ENCODE measurements at places on chromosomes 7 and 10.
A peak's percentile ranks its signal among the peaks of the same experiment; 100 is the strongest.

GRCh38 chr10:36171556-36171952 is 529.5 kb upstream of the FZD8 start:
- DNase-seq, result no peak

DNA sequence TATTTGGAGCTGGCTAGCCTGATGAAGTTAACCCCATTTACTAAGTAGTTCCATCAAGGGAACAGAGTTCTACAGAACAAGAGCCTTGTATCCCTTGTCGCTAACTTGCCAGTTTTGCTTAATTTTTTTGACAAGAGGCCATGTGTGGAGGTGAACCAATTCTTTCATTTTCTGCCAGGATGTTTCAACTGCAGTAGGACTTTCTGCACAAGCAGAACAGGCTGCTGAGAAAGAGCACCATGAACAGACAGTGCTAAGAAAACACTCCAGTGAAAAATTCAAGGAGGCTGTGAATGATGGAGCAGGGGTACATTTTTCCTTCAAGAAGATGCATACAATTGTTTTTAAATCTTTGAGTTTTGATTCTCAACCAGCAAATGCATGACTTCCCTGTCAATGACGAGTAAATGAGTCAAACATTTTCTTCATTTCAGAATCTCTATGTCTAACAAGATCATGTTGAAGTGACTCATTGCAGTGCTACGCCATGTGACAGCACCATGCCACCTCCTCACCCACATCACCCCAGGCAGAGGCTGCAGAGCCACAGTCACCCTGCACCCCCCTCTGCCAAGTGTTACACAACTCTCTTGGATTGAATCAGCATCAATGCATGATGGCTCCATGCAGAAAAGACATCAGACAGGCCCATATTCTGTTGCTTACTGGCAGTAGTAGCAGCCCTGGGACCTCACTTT is 193.1 kb downstream of the COBL start:
- DNase-seq, result no peak

- no peak for DNase-seq
Measured at GRCh38 chr7:12737836-12738235, 50.4 kb downstream of the ARL4A start.

DNA sequence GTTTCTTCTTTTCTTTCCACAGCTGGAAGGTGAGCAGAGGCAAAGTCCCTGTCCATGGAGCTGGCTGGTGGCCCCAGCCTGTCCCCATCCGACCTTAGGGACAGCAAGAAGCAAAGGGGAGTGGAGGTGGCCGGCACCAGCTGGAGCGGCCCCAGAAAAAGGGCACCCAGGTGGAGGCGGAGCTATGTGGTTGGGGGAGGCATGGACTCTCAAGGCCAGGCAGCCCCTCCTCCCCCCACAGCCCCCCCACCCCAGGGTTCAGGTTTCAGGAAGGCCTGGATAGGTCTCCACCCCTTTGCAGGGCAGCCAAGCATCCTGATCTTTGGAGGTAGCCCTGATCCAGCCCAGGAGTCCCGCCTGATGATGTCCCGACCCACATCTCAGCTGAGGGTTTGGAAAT is at the start of gene SSC4D:
TSS of gene SSC4D (minus strand) at position 161 of the 400 bp plus-strand sequence. CDS start 5,258 bp downstream, outside the sequence.
- no peak for DNase-seq

DNA sequence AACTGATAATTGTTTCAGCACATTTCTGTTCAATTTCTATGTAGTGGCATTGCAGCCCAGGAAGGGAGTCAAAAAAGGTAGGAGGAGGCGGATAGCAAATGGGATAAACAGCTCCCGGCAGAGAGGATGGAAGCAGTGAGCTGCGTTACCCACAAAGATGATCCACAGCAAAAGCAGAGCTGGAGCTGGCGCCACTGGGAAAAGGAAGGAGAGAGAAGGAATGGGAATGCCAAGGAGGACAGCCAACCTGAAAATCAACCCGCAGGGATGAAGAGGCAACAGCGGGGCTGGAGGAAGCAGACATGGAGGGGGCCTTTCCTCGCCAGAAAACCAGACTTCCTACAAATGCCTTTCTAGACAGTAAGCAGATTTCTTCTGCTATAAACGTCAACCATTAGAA is 82.7 kb upstream of the ADAM12 start:
- DNase-seq, result no peak

GRCh38 chr10:34622945-34623344 is 192.2 kb downstream of the PARD3 start:
- no peak for DNase-seq

- DNase-seq, result no peak
Measured at GRCh38 chr7:159370-160270, 32.8 kb upstream of the FAM20C start.

GRCh38 chr10:13348216-13349017 is at the start of gene SEPHS1:
SEPHS1 (minus strand) TSS chr10:13348293; CDS start chr10:13344950, 3,343 bp downstream.
- peak; percentile 83 for DNase-seq

DNA sequence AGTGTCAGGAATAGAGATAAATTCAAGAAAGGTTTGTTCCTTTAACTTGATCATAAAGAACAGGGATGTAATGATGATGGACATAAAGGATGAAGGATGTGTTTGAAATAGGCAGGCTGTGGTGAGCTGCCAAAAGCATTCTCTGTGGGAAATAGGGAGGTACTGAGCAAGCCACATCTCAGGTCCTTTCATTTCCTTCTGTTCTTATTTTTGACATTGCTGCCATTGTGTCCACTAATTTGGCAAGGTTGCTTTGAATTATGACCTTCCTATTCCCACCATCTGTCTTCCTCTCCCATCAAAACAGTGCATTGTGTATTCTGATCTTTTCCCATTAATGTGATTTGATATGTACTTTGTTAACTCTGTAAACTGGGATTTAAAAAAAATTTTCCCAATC is 9.4 kb downstream of the SCRN1 start:
- DNase-seq, result no peak

- DNase-seq, result no peak
Measured at GRCh38 chr7:151899513-151900360, 22.8 kb upstream of the PRKAG2 start.

DNA sequence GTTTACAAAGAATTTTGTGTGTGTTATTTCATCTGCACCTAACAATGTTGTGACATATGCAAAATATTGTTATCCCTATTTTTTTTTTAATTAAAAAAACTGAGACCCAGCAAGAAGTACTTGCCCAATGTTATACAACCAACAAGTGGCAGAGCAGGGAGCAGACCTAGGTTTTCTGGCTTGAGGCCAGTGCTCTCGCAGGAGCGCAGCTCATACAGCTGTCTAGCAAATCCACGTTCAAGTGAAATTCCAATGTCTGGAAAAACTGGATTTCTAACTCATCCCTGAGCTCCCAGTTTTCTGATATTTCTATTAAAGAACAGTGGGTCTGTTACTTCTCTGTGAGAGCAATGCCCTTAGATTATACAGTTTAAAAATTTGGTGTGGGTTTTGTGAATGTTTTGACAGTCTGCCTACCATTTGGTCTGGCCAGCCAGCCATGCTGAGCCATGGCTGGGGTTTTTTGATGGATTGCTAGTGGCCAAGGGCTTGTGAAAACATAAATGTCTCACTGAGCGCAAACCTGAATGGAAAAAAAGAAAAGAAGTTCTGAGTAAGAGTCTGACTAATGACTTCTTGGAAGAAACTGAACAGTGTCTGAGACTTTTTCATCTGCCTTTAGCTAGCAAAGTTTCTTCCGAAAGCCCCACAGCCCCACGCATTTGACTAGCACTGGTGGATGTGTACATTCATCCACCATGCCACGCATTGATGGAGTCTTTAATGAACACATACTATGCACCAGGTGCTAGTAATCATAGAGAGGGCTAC is 15.4 kb upstream of the PRF1 start:
- no peak for DNase-seq

GRCh38 chr7:128858380-128859231 is 4.0 kb upstream of the ATP6V1F start:
- no peak for DNase-seq

DNA sequence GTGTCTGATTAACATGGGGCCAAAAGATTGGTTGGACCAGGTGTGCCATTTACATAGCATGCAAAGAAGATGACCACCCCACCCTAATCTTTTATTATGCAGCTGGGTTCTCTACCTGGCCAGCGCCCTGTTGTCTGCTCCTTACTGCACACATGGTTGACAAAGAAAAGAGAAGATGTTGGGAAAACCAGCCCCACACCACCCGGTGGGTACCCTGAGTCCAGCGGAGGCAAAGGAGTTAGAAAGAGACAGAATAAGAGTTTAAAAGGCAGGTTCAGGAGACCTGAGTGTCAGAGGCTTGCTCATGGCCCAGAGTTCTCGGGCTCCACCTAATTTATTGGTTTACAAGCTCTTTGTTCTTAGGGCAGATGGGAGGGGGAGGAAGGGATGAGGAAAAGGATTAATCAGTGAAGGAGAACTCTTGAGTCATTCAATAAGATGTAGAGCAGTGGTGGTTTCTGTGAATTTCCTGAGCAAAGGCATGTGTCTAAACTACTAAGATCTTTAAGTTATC is 24.1 kb upstream of the ABCA13 start:
- no peak for DNase-seq

Measured in CD4-positive, alpha-beta T cell treated with Interleukin-21 for 1 hour (primary cell).